ENCODE measurements at places on chromosomes 5 and 9. TPM values are rescaled to one million over a fixed set of nuclear protein-coding genes. Genes with fewer than 3 reads are reported as not detected.
A peak's percentile ranks its signal among the peaks of the same experiment; 100 is the strongest.

ZNF483 gene
- total RNA-seq = 22.7 TPM

- no peak for DNase-seq
These were observed 241.5 kb downstream of the AUH start for GRCh38 chr9:91120200-91120599.

DNA sequence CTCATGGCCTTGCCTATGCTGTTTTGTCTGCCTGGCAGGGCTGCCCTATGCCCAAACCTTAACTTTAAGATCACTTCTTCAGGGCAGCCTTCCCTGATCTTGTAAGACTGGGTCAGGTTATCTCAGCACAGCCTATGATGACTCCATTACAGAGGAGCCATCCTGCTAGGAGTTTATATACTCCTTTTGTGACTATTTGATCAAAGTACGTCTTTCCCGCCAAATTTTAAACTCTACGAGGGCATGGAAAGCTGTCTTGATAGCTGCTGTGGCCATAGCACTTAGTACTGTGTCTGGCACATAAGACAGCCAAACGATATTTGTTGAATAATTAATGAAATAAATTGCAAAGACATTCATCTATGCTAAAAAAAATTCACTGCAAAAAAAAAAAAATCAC lies 60.6 kb downstream of the PPP2R2B start:
- DNase-seq = no peak

GRCh38 chr5:2131196-2131595 lies 248.5 kb upstream of the IRX4 start:
- DNase-seq = no peak

- DNase-seq = no peak
These were observed 459.2 kb downstream of the ARHGEF28 start for GRCh38 chr5:74085186-74085585.

DNA sequence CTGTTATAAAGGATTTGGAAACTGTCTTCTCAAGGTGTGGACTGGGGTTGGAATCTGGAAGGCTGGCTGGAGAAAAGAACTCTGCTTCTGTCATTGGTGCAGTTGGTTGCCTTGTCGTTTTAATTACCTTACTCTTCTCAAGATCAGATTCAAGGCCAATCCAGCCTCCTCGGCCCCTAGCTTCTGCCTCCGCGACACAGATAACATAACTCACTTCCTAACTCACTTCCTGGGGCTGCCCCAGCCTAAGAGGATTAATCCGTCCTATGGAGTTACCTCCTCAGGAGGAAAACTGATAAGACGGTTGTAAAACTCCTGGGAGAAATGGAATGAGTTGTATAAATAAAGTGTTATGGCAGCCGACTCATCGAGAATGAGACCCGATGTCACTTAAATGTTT lies 389.1 kb upstream of the WWC1 start:
- DNase-seq = no peak

DNA sequence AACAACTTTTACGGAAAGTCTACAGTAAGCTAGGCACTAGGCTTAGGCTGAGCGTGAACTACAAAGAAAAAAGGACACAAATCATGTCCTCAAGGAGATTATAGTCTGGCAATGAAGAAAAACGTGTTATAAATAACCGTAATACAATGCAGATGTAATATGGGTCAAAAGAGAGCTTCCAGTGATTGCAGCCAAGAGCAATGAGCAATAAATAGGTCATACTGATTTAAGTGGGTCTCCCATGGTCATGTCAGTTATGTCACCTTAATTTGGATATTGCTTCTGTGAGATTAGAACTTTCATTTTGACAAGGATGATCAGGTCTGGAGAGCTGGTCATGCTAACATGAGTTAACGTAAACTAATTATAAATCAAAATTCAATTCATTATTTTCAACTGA lies 158.6 kb upstream of the GNA14 start:
- no peak for DNase-seq

TRUB2 gene
- 9.4 TPM for total RNA-seq

TMEM171 gene
- not detected for total RNA-seq

GRM6 gene
- total RNA-seq = not detected

DNA sequence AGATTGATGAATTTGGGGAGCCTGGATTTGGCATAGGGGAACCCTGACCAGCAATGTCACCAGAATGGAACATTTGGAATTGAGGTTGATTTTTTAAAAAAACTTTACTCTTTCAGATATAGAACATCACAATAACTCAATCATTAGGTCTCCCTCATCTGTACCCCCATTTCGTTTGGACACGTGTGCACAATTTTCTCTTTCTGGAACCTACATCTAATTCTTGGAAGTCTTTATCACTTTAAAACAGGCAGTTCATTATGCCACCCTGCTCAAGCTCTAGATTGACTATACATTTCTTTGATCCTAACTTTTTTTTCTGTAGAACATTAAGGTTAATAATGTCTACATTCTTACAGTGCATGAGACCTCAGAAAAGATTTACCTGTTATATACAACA lies 3.7 kb upstream of the SSBP2 start:
- no peak for DNase-seq

- no peak for DNase-seq
These were observed 101.3 kb downstream of the NNT start for GRCh38 chr5:43704243-43704642.

CTXN3 gene
- not detected for total RNA-seq

DNA sequence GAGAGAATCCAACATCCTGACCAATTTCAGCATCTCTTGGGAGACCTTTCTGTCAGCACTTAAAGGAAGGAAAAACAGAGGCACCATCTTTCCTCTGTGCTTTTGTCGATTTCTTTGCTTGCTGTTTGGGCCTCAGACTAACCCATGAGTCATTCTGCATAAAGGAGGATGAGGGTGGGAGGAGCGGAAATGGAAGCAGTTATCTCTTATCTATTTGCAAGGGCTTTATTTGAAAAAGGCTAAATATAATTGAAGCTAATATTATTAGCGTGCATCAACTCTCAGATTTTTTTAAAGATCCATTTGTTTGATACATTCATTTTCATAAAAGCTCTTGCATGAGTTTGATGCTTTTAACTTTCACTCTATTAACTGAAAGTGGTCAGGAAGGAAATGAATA lies 72.9 kb downstream of the ZNF622 start:
- DNase-seq = no peak

- DNase-seq = peak; percentile 73
These were observed 1.4 kb downstream of the ZSWIM6 start for GRCh38 chr5:61333321-61333953.

ARID3C gene
- not detected for total RNA-seq

DNA sequence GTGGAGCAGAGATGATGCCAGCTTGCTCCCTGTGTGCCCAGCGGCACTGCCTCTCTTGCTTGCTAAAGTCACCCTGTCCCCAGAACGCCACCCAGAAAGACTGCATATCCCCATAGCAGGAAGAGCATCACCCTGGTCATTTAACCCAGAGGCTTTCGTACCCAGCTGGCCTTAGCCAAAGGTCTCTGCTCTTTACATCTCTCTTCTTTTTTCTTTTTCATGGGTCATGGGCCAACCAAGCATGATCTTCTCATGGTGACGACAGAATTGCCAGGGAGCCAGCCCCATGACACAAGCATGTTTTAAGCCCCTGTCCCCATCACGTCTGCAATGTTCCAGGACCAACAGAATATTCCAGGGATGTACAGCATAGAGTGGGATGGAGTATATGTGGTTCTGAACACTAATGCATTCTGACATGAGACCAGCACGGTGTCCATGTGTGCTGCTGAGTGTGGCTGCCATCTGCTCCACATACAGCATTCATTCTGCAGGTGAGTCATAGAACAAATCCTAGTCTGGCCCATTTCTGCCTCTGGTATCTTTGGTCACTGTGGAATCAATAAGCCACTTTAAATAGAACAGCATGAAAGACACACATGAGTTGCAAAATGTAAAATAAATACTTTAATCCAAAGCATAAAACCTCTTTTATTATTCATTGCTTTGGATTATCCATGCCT lies 203.0 kb downstream of the MED10 start:
- no peak for DNase-seq

PROB1 gene
- total RNA-seq = 0.55 TPM

DNA sequence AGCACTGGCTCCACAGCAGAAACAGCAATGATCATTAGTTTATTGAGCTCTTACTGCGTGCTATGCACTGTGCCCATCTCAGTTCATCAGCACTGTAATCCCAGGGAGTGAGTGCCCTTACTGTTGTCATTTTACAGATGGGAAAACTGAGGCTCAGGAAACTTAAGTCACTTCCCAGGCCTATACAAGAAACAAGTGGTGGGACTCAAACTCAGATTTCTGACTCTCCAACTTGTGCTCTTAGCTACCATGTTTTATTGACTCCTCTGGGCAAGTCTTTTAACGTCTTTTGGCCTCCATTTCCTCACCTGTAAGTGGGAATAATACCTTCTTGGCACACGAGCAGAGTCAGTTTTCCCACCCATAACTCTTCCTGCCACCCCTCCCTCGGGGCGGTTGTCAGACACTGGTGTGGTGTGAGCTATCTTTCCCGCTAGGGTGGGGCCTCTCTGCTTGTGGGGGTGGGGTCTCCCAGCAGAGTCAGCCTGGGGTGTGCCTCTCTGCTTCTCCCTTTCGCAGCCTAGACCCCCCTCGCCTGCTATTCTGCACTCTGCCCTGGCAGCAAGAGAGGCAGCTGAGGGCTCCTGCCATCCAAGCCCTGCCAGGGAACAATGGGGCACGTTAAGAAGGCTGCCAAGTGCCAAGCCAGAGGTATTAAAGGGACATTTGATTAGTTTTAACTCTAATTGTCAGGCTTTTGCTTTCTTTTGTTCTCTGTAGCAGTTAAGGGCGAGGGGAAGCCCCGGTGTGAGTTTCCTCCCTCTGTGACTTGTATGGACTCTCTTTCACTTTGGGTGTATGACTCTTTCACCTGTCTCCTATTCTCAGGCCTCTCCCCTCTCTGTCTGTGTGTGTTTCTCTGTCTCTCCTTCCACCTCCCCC lies 12.1 kb downstream of the GALNT10 start:
- no peak for DNase-seq

DNA sequence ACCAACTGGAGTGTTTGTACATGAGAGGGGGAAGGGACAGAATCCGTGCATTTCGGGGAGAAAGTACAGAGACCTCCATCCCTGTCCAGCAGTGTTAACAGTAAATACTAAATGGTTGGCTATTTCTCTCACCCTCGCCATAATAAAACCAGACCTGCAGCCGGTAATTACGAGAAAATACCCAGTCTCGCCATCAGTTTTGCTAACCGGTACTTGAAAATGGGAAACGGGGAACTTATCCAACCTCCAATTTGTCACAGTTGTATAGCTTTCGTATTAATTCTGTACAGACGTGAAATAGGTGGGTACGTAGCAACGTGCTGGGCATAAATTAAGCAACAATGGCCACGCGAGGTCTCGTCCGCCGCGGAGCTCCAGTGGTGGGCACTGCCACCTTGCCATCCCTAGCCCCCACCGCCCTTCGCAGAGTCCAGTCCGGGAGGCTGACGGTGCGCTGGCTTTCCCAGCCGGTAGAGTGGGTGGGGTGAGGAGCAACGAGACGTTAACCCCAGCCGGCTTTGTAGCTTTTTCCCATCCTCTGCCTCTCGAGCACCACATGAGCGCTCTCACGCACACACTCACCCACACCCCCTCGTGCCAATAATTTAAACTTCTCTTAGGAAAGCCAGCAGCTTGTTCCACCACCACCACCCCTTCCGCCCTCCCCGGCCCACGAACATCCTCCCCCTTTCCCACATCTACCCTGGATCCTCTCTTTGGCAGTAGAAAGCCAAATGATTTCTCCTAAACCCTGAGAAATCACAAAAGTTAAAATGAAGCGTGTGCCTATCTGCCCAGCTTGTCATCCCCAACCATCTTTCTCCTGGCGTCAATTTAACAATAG lies 1.8 kb downstream of the ELAVL2 start:
- DNase-seq = no peak

DNA sequence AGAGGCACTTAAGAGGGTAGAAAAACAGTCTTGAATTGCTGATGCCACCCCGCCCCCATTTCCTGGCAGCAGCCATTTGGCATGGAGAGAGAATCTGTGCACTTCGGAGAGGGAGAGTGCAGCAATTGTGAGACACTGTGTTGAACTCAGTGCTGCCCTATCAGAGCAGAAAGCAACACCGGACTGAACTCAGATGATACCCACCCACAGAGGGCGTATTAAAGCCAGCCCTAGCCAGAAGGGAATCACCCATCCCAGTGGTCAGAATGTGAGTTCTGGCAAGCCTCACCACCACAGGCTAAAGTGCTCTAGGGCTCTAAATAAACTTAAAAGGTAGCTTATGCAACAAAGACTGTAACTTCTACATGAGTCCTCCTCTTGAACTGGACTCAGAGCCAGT lies 88.4 kb upstream of the RGS7BP start:
- DNase-seq = no peak

SARDH gene
- total RNA-seq = 0.49 TPM

DNA sequence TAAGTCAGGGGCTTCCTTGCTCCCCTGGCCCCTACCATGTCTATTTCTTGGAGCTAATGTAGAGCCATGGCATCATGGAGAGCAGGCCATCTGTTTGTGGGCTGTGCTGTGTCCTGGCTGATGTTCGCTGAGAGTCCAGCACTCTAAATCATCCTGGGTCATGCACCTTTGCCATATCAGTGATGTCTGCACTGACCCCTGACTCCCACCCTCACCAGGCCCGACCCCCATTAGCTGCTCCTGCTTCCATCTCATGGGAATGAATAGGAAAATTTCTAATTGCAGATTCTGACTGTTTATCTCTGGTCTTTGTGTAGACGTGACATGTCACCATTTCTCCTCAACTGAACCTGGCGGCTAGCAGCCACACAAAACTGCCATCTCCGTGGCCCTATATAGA lies 236.9 kb downstream of the NSG2 start:
- no peak for DNase-seq

- DNase-seq = no peak
These were observed 899.9 kb downstream of the TAF11L14 start for GRCh38 chr5:18534119-18534518.

- peak; percentile 79 for DNase-seq
These were observed 1.1 kb upstream of the BASP1 start for GRCh38 chr5:17216176-17216973.

- DNase-seq = no peak
These were observed 31.6 kb upstream of the PTGER4 start for GRCh38 chr5:40648150-40648549.

DNA sequence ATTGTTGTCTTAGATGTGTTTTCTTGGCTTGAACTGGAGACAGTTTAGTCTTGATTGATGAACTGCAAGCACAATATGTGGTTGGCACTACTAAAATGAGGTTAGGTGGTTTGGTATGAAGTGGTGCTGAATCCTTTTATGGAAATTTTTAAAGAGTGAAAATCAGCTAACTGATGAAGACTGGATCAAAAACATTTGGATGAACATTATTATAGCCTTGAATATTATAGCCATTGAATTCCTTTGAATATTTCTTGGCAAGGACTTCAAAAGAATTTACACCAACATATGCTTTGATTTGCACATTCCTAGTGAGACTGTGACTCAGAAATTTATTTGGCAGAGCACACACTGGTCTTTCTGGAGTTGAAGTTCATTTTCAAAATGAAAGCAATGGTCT lies 318.3 kb downstream of the CHSY3 start:
- no peak for DNase-seq

PCDHA10 gene
- total RNA-seq = 0.27 TPM

DNA sequence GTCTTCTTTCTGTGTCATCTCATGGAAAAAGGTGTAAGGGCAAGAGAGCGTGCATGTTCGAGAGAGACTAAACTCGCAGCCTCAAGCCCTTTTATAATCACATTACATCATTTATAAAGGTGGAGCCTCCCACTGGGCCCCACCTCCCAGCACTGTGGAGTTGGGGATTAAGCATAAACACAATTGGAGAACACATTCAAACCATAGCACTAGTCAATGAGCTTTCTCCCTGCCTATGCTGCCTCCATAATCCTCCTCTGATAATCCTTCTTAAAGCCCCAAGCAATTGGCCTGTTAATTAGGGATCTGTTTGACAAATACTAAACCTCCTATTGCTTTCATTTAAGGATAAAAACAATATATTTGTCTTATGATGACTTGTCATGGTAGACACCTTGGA lies 99.6 kb downstream of the NMUR2 start:
- no peak for DNase-seq
